Thymus (tissue), 14 donors: ENCODE measurements at places on chromosomes 6 and 20. TPM values are rescaled to one million over a fixed set of nuclear protein-coding genes. Genes with fewer than 3 reads are reported as not detected.

DNA sequence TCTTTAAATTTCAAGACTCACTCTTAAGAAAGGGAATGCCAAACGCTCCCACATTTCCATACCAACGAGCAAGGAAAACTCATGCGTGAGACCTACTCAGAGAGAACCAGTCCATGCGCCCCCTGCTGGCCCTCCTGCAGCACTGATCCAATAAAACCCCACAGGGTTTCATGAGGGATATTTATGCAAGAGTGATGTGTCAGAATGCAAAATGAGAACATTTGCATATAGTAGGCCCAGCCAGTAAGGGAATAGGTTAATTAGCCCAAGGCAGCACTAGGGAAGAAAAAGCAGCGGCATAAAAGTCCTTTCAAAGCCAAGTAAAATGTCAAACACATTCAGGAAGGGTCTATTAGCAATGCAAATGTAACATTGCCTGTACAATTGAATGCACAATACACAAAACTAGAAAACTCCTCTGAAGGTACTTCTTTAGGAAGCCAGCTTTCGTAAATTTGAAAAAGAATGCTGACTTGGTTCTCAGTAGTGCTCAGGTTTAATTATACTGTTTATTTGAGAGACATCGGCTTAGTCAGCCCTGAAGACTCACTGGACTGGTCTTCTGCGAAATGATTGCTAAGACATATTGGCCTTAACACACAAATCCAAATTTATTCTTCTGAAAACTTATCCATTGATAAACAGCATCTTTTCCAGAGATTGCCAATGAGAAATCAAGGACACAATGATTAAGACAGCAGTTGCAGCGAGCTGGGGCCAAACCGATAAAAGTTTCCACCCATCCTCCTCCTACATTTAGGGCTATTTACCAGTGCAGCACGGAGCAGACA lies 93.2 kb downstream of the GMPR start:
- H3K27me3 ChIP-seq, result no peaks in the 10 kb centered on the region
- H3K27ac ChIP-seq, result no peak overlapping the region
- H3K36me3 ChIP-seq, result peaks cover 5% of the 10 kb centered on the region
- no peak overlapping the region for H3K4me3 ChIP-seq

- no peak overlapping the region for H3K4me3 ChIP-seq
- no peaks in the 10 kb centered on the region for H3K36me3 ChIP-seq
- no peaks in the 10 kb centered on the region for H3K4me1 ChIP-seq
- no peaks in the 10 kb centered on the region for H3K27me3 ChIP-seq
- DNase-seq, result no peak
Observed at GRCh38 chr6:147776631-147777213, 268.2 kb downstream of the SAMD5 start.

- H3K27me3 ChIP-seq, result no peaks in the 10 kb centered on the region
- no peak overlapping the region for H3K27ac ChIP-seq
- H3K4me1 ChIP-seq, result no peaks in the 10 kb centered on the region
- H3K36me3 ChIP-seq, result no peaks in the 10 kb centered on the region
Observed at GRCh38 chr6:126716032-126716431, 376.1 kb downstream of the CENPW start.

COL21A1 gene
- 3.5 TPM for polyA plus RNA-seq

PSORS1C1 gene
- 2.0 TPM for polyA plus RNA-seq

- no peak for DNase-seq
- H3K27me3 ChIP-seq, result no peaks in the 10 kb centered on the region
- H3K4me3 ChIP-seq, result no peak overlapping the region
- H3K36me3 ChIP-seq, result peaks cover 55% of the 10 kb centered on the region
- no peak overlapping the region for H3K27ac ChIP-seq
Observed at GRCh38 chr6:25124216-25124715, 154.9 kb upstream of the CARMIL1 start.

PNPLA1 gene
- 0.21 TPM for polyA plus RNA-seq

DNA sequence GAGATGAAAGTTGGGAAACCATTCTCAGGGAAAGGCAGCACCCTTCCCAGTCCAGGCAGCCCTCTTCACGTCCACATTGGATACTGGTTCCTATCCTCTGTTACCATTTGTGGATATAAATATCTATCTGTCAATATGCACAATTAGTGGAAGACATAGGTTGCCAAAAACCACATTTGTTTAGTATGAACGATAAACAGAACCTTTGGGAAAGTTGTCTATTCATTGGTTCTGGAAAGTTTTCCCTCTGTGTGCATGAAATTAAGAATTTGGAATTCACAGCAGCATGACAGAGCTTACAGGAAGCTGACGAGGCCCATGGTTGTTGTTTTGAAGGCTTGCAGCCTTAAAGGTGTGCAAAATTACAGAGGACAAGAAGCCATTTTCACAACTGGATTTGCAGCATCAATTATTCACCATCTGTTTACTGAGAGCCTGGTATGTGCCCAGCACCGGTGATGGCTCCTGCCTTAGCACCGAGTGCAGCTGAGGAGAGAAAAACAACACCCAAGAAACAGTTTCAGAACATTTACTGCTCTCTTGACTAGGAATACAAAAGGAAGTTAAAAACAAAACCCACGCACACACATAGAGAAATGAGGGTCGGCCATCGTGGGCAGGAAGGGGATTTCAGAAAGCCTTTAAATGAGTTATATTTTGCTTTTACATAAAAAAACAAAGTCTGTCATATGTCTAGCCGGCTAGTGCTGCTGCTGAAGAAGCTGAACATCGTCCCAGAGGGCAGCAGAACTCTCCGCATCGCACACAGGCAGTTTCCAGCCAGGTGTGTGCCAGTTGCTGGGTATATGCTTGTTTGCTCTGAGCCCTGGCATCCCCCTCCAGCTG lies 319.6 kb downstream of the FARS2 start:
- no peaks in the 10 kb centered on the region for H3K27me3 ChIP-seq
- peak; percentile 64 for DNase-seq
- no peaks in the 10 kb centered on the region for H3K36me3 ChIP-seq

GRCh38 chr6:168214586-168215104 lies 104.9 kb downstream of the DACT2 start:
- H3K4me3 ChIP-seq, result no peak overlapping the region
- no peak for DNase-seq
- H3K27ac ChIP-seq, result no peak overlapping the region
- H3K4me1 ChIP-seq, result no peaks in the 10 kb centered on the region
- H3K36me3 ChIP-seq, result no peaks in the 10 kb centered on the region
- H3K27me3 ChIP-seq, result no peaks in the 10 kb centered on the region

LIN28B gene
- 0.02 TPM for polyA plus RNA-seq

GRCh38 chr6:154251116-154251515 lies 105.5 kb downstream of the IPCEF1 start:
- no peak overlapping the region for H3K4me3 ChIP-seq
- no peak overlapping the region for H3K27ac ChIP-seq
- H3K36me3 ChIP-seq, result no peaks in the 10 kb centered on the region
- H3K4me1 ChIP-seq, result peaks cover 45% of the 10 kb centered on the region

PSMB8 gene
- polyA plus RNA-seq, result 177 TPM

RAET1G gene
- 0.64 TPM for polyA plus RNA-seq

DNA sequence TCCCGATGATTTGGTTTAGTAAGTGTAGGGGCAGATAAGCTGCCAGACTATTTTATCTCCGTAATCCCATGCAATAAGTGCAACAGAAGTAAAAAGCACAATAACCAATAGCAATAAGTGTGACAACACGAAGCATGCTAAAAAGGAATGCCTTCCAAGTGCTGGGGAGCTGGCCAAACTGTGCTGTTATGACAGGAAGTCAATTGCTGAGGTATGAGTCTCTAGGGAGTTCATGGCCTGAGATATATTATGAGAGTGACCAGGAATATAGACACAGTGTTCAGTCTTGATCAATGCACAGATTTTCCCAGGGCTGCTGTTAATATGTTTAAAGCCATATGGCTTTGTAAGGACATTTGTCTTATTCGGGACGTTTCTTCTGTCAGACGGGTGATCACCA lies 10.5 kb upstream of the ANGPT4 start:
- no peak overlapping the region for H3K27ac ChIP-seq
- H3K27me3 ChIP-seq, result no peaks in the 10 kb centered on the region
- no peaks in the 10 kb centered on the region for H3K36me3 ChIP-seq
- no peak for DNase-seq
- no peak overlapping the region for H3K4me3 ChIP-seq

DNA sequence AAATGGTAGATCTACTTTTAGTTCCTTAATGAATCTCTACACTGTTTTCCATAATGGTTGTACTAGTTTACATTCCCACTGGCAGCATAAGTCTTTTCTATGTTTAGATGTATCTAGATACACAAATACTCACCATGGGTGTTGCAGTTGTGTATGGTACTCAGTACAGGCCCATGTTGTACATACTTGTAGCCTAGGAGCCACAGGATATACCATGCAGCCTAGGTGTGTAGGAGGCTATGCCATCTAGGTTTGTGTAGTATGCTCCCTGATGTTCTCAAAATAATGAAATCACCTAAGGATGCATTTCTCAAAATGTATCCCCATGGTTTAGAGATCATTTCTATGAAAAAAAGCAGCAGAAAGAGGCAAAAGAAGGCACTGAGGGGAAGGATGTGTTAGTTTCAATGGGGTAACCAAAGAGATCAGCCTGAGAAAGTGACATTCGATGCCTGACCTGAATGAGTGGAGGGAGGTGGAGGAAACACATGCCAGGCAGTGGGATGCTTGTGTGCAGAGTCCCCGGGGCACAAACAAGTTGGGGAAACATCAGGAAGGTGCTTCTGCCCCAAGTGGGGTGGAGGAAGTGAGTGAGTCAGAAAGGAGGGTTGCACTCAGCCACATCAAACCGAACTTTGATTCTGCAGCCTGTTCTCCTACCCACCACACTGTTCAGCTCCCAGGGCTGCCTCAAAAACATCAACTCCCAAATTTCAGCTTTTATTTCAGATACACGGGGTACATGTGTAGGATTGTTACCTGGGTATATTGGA lies 191.2 kb downstream of the ZNF217 start:
- DNase-seq, result no peak
- no peaks in the 10 kb centered on the region for H3K36me3 ChIP-seq

- no peak for DNase-seq
- no peaks in the 10 kb centered on the region for H3K4me1 ChIP-seq
- no peak overlapping the region for H3K4me3 ChIP-seq
- no peaks in the 10 kb centered on the region for H3K36me3 ChIP-seq
- no peaks in the 10 kb centered on the region for H3K27me3 ChIP-seq
Observed at GRCh38 chr6:143336446-143337152, 113.9 kb downstream of the ADAT2 start.

DNA sequence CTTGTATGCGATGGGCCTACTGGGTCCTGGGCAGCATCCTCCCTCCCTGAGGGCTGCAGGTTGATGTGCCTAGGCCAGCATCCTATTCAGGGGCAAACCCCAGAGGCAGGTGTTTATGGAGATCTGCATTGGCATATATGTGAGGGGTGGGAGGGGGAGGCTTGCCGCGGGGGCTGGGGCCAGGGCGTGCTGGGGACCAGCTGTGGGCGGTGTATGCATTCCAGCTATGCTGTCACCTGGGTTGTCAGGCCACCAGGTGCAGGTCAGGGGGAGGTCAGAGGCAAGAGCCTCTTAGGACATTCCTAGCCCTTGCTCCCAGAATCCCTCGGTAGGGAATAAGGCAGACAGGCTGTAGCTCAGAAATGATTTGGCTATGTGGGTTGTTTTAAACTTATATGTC lies 11.9 kb downstream of the FOXA2 start:
- H3K27me3 ChIP-seq, result peaks cover 94% of the 10 kb centered on the region
- no peak overlapping the region for H3K4me3 ChIP-seq
- H3K4me1 ChIP-seq, result peaks cover 6% of the 10 kb centered on the region
- no peak for DNase-seq
- no peaks in the 10 kb centered on the region for H3K36me3 ChIP-seq
- H3K27ac ChIP-seq, result no peak overlapping the region

LY6G6F gene
- not detected for polyA plus RNA-seq

GRCh38 chr6:77786935-77787629 lies 134.2 kb downstream of the MEI4 start:
- no peak overlapping the region for H3K27ac ChIP-seq
- DNase-seq, result no peak

GRCh38 chr20:59781226-59781625 lies 152.2 kb downstream of the SYCP2 start:
- DNase-seq, result no peak
- H3K36me3 ChIP-seq, result no peaks in the 10 kb centered on the region
- no peaks in the 10 kb centered on the region for H3K27me3 ChIP-seq
- no peak overlapping the region for H3K4me3 ChIP-seq
- H3K27ac ChIP-seq, result no peak overlapping the region

SYNE1 gene
- polyA plus RNA-seq, result 49.6 TPM

KHDC1 gene
- polyA plus RNA-seq, result 4.1 TPM

DNA sequence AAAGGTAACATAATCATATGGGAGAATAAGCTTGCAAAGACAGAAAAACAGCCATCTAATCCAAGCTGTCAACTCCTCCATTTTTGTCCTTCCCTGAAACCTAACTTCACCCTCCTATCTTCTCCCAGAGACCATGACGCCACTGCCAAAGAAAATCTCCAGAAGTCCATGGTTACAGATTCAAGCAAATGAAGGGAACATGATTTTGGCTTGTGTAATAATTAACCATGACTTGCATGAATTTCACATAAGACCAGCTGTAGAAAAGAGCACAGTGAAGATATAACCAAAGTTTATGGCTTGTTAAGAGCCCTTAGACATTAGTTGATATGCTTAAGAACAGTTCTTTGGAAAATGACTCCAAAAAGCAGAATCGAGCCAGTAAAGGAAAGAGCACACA lies 342.1 kb upstream of the NRSN1 start:
- no peaks in the 10 kb centered on the region for H3K27me3 ChIP-seq
- no peaks in the 10 kb centered on the region for H3K4me1 ChIP-seq
- no peaks in the 10 kb centered on the region for H3K36me3 ChIP-seq
- H3K4me3 ChIP-seq, result no peak overlapping the region
- no peak for DNase-seq
- H3K27ac ChIP-seq, result no peak overlapping the region

DNA sequence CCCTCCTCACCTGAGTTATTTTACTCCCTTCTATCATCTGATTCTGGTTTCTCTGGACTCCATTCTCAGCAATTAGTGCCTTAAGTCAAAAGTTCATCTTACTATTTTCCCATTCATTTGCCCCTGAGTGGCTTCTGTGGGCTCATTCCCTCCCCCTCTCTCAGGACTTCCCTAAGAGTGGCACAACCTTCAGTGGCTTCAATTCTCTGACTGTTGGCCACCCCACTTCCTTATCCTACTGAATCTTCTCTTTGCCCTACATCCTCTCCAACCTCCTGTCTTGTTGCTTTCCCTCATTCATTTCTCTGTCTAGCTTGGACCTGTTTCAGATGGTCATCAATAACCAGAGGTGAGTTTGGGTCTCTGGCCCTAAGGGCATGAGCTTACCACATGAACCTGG lies 61.1 kb upstream of the GLP1R start:
- H3K4me3 ChIP-seq, result no peak overlapping the region
- peaks cover 15% of the 10 kb centered on the region for H3K27me3 ChIP-seq
- no peak overlapping the region for H3K27ac ChIP-seq
- no peak for DNase-seq
- H3K4me1 ChIP-seq, result no peaks in the 10 kb centered on the region
- H3K36me3 ChIP-seq, result no peaks in the 10 kb centered on the region

GRCh38 chr6:121823437-121823851 lies 388.0 kb downstream of the GJA1 start:
- no peaks in the 10 kb centered on the region for H3K27me3 ChIP-seq
- no peak overlapping the region for H3K4me3 ChIP-seq
- no peaks in the 10 kb centered on the region for H3K36me3 ChIP-seq

GRCh38 chr6:14718861-14719260 lies 527.0 kb upstream of the JARID2 start:
- H3K36me3 ChIP-seq, result no peaks in the 10 kb centered on the region
- no peak overlapping the region for H3K27ac ChIP-seq
- H3K4me3 ChIP-seq, result no peak overlapping the region
- no peak for DNase-seq
- H3K27me3 ChIP-seq, result no peaks in the 10 kb centered on the region
